ENCODE measurements at places on chromosomes 7 and 10. TPM values are rescaled to one million over a fixed set of nuclear protein-coding genes. Genes with fewer than 3 reads are reported as not detected.

DNA sequence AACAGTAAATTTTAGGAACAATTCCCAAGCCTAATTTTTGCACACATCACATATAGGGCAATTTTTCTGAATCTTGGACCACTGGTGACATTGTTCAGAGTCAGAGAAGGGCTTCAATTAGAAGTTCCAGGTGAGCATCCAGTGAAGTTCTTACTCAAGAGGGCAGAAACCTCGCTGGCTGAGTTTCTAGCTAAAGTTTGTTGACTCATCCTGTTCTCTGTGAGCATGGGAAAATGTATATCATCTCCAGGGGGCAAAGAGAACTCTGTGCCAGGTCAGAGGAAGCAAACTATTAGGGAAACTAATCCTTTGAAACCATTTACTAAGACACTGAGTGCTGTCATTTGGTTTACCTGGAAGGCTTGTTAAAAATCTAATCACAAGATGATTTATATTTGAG, 695.6 kb upstream of the IGFBP3 start:
- no peak for ATAC-seq

The BCL7B gene
- total RNA-seq, result 22.4 TPM

The TRIM74 gene
- 1.4 TPM for total RNA-seq

- no peak for ATAC-seq
These were observed 2.9 kb upstream of the WDFY4 start for GRCh38 chr10:48681740-48682139.

The ACHE gene
- total RNA-seq, result 19.8 TPM

- no peak for ATAC-seq
These were observed 56.9 kb downstream of the XPNPEP1 start for GRCh38 chr10:109866168-109866994.

The ABCC2 gene
- total RNA-seq, result 0.58 TPM

GRCh38 chr7:3138997-3139396, 95.3 kb upstream of the CARD11 start:
- no peak for ATAC-seq

GRCh38 chr10:131658476-131659110, 242.2 kb upstream of the PPP2R2D start:
- no peak for ATAC-seq

- ATAC-seq, result peak; percentile 60
These were observed at the start of gene BCL7B for GRCh38 chr7:73557397-73558257. BCL7B (minus strand) TSS chr7:73557690; CDS start chr7:73557578, 112 bp downstream.

DNA sequence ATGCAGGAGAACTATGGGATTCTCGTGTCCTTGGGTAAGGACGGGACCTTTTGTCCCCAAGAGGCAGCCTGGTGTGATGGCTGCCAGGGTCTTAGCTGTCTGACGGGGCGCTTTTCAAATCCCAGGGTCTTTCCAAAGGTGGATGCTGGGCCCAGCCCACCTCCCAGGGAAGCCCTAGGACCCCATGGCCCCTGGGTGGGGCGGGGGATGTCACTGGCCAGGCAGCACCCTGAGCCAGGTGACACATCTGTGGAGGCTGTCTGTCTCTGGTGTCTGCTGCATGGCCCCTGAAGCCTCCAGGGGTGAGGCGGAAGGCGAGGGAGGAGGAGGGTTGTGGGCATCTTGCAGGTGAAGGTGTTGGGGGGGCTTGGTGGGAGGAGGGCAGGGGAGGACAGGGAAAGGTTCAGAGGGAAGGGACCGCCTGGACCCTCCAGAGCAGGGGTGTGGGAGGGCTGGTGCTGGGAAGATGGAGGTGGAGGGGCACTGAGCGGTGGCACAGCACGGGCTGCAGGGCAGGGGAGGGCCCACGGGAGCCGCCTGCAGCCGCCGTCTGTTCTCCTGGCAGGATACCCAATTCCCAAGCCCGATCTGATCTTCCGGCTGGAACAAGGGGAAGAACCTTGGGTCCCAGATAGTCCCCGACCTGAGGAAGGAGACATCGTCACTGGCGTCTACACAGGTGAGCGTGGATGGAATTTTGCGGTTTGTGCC, 7.0 kb downstream of the ZNF316 start:
- no peak for ATAC-seq

DNA sequence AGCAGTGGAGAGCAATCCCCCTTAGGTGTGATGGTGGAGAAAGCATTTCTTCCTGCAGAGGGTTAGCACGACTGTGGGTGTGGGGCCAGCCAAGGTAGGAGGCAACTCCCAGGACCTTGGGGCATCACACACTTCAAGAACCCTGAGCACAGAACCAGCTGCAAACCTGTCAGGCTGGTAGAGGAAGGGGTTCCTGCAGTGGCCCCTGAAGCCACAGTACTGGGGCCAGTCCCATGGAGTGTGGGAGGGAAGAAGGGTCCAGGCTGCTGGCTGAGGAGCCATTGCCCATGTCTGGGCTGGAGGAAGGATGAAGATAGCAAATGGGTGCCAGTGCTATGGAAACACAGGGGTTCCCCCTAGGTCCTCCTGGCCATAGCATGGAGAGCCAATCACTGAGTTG, 110.5 kb downstream of the VWC2 start:
- ATAC-seq, result no peak

DNA sequence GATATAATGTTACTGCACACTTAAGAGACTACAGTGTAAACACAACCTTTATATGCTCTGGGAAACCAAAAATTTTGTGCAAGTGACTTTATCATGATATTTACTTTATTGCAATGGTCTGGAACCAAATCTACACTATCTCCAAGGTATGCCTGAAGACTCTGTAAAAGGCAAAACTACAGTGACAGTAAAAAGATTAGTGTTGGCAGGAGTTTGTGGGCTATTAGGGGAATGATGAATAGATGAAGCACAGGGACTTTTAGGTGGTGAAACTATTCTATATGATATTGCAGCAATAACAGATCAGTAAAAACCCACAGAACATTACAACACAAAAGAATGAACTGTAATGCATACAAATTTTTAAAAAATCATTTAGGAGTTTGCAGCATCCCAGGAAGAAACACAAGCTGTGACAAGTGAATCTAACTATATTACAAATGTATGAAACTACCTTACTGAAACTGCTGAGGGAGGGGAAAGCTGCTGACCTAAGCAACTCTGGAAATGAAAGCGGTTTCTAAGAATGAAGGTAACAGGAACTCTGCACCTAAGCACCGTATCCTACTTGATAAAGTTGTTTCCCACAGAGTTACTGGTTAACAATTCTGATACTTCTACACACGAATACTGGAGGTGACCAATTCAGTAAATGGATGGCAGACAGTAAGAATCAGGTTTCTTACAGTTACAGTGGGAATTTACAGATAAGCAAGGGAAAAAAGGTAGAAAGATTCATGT, 82.6 kb downstream of the ATE1 start:
- no peak for ATAC-seq

The IGF2BP3 gene
- 83.2 TPM for total RNA-seq

The CRYGN gene
- 0.18 TPM for total RNA-seq

The SP8 gene
- total RNA-seq, result 0.54 TPM

DNA sequence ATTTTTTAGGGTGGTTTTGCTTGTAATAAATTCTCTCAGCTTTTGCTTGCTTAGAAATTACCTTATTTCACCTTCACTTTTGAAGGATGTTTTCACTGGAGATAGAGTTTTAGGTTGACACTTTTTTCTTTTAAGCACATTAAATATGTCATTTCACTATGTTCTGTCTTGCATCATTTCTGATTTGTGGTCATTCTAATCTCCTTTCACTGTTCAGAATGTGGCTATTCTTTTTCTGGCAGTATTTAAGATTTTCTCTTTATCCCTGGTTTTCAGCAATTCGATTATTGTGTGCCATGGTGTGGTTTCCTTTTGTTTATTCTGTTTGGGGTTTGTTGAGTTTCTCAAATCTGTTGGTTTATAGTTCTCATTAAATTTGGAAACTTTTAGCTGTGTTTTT, 1065.6 kb downstream of the KCNMA1 start:
- no peak for ATAC-seq

DNA sequence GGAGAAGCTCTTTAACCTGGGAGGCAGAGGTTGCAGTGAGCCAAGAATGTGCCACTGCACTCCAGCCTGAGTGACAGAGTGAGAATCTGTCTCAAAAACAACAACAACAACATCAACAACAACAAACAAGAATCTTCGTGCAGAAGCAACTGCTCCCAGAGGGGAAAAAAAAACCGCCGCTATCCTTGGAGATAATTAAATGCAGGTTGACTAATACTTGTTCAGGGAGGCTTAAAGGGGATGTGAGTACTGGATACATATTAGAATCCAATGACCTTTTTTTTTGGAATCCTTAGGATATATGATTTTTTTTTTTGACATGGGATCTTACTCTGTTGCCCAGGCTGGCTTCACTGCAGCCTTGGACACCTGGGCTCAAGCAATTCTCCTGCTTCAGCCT, 89.6 kb upstream of the FAM171A1 start:
- no peak for ATAC-seq

GRCh38 chr7:41890631-41891274, 187.9 kb upstream of the INHBA start:
- no peak for ATAC-seq

The FAM25A gene
- not detected for total RNA-seq

The SEMA3C gene
- 40.4 TPM for total RNA-seq

The FEZF1 gene
- total RNA-seq, result 0.43 TPM

The PBLD gene
- total RNA-seq, result 12.4 TPM

The GTF2IRD1 gene
- total RNA-seq, result 22.3 TPM

The NUDT1 gene
- 44.1 TPM for total RNA-seq

GRCh38 chr7:154896076-154896475, 106.8 kb downstream of the PAXIP1 start:
- no peak for ATAC-seq

GRCh38 chr7:149196705-149197171, 1.4 kb downstream of the ZNF282 start:
- no peak for ATAC-seq

DNA sequence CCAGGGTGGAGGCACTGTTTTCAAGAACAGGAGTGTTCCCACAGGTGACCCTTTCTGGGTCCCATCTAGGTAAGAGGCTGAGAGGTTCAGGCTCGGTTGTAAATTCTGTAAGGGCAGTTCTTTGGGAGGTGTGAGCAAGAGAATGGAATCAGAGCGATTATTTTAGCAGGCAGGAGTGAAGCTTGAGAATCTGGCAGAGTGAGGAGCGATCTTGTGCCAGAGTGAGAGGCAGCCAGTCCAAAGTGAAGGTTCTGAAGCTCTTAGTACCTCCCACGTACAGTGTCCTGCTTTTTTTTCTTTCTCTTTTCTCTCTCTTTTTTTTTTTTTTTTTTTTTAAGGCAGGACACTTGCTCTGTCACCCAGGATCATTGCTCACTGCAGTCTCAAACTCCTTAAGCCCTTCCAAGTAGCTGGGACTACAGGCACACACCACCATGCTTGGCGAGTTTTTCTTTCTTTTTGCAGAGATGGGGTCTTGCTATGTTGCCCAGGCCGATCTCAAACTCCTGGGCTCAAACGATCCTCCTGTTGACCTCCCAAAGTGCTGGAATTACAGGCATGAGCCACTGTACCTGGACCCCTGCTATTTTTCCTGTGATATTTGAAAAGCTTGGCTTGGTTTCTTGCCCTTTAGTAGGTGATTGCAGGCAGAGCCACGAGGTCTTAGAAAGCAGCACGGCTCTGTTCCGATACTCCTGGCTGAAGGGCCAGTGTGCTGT, 10.9 kb downstream of the POR start:
- no peak for ATAC-seq
